Brain microvascular endothelial cell (primary cell): ENCODE measurements at places on chromosomes 5 and 9.

DNA sequence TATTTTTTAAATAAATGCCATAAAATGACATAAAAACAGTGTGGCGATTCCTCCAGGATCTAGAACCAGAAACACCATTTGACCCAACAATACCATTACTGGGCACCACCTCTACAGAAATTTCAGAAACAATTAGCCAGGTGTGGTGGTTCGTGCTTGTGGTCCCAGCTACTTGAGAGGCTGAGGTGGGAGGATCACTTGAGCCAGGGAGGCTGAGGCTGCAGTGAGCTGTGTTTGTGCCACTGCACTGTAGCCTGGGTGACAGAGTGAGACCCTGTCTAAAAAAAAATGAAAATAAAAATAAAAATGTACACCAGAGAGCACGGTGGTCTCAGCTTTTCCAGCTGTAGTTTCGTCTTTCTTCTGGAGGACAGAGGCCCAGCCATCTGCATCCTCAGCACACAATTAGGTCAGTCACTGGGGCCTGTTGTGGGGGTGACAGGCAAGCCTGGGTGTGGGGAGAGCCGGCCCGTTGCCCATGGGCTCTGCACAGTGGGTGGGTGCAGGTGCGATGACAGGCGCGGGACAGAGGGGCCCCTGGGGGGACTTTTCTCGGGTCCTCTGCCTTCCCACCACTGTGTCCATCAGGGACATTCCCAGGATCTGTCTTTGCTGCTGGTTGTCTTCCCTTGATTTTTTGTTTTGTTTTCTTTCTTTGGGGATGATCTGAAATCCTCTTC is 9.8 kb downstream of the COL5A1 start:
- no peak for DNase-seq

- DNase-seq: no peak
Measured at GRCh38 chr9:136160995-136161610, 42.4 kb upstream of the TMEM250 start.

DNA sequence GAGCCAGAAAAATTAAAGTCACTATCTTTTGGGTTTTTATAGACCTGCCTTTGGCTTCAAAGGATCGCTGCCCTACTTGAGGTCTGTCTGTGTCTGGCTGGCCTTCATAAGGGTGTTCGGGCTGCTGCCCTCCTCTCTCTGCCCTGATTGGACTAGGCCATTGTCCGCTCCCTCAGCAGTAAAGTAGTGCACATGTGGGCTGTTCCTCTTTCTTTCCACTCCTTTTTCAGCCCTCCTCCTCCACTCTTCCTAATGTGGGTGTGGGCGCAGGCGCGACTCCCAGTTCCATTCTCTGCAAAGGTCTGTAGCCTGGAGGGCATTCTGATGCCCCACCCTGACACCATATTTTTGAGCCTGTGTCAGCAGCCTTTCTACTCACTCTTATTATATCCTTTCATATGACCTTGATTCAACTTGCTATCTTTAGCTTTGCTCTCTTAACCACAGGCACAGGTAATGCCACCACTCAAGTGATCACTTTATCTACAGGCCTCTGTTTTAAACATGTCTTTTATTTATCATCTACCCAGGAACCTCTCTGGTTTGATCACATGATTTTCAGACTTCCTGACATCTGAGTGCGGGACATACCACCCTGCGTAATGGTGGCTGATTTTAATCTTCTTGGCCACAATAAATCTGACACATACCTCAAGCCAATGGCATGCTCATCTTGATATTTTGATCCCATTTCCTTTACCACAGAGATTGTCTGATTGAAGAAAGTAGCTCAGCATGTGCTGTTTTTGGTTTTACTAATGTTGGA is 144.5 kb downstream of the AOPEP start:
- DNase-seq: peak; percentile 59

DNA sequence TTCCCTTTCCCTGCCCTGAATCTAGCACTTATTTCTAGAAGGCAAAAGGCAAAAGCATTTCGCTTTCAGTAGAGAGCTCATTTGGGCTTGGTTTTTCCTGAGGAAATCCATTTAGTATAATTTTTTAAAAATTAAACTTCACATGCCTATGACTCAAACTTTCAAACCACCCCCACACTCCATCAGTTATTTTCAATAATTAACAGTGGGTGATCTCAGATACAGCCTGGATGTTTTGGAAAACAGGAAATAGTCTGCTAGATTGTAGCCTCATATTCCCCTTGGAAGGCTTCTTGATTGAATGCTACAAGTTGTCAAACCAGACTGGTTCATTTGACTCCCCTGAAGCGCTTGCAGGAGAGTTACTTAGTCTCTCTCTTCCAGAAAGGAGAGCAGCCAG is 40.6 kb downstream of the SEMA5A start:
- DNase-seq: no peak
